Stimulated activated CD8-positive, alpha-beta memory T cell treated with anti-CD3 and anti-CD28 coated beads, Interleukin-15, amount 100 ng/mL, for 4 hours (primary cell): ENCODE measurements at places on chromosomes 5 and 9.

DNA sequence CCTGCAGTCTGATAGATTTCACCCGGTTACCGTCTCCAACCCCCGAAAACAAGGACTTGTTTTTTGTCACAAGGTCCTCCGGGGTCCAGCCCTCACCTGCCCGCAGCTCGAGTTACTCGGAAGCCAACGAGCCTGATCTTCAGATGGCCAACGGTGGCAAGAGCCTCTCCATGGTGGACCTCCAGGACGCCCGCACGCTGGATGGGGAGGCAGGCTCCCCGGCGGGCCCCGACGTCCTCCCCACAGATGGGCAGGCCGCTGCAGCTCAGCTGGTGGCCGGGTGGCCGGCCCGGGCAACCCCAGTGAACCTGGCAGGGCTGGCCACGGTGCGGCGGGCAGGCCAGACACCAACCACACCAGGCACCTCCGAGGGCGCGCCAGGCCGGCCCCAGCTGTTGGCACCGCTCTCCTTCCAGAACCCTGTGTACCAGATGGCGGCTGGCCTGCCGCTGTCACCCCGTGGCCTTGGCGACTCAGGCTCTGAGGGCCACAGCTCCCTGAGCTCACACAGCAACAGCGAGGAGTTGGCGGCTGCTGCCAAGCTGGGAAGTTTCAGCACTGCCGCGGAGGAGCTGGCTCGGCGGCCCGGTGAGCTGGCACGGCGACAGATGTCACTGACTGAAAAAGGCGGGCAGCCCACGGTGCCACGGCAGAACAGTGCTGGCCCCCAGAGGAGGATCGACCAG is 121.3 kb downstream of the DAB2IP start:
- DNase-seq: no peak

GRCh38 chr9:81537964-81538363 is 151.4 kb downstream of the TLE1 start:
- no peak for DNase-seq

GRCh38 chr5:66850354-66851075 is 254.3 kb downstream of the MAST4 start:
- no peak for DNase-seq

- DNase-seq: no peak
These were observed 29.5 kb upstream of the PLIN2 start for GRCh38 chr9:19156805-19157204.

- DNase-seq: no peak
These were observed 10.2 kb downstream of the NFX1 start for GRCh38 chr9:33300546-33300945.

- no peak for DNase-seq
These were observed 117.2 kb downstream of the SLC25A46 start for GRCh38 chr5:110855961-110856360.

DNA sequence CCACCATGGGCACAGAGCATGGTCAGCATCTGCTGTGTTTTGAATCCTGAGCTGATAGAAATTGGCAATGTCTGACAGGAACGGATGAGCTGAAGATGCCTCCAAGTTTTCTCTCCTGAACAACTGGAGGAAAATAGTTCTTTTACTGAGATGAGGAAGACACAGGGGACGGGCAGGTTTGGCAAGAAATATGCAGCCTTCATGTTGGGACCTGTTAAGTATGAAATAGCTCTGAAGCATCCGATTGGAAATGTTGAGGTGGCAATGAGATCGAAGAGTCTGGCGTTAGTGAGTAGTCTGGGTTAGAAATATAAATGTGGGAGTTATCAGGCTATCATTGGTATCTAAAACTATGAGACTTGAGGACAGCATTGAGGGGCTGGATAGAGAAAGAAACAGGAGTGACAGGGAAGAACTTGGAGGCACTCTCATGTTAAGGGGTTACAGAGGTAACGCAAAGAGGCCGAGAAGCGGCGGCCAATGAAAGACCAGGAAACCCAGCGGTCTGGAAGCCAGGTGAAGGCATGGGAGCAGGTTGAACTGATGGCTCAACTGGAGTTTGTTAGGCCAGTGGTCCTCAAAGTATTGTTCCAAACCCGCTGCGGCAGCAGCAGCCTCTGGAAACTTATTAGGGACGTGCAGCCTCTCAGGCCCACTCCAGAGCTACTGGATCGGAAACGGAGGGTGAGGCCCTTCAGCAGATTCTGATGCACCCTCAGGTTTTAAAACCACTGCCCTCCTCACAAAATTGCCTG is 1.0 kb upstream of the MAMDC2 start:
- no peak for DNase-seq

DNA sequence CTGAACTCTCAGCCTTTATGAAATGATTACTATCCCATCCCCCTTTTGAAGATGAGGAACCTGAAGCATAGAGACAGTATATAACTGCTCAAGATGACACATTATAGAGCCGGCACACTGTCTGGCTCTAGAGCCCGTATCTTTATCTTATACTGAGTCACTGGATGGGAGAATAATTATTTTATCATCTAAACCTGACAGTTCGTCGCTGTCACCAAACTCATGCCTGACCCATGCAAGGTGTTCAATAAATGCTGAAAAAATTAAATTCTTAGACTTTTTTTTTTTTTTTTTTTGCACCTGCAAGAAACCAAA is 38.8 kb downstream of the HOMER1 start:
- no peak for DNase-seq

DNA sequence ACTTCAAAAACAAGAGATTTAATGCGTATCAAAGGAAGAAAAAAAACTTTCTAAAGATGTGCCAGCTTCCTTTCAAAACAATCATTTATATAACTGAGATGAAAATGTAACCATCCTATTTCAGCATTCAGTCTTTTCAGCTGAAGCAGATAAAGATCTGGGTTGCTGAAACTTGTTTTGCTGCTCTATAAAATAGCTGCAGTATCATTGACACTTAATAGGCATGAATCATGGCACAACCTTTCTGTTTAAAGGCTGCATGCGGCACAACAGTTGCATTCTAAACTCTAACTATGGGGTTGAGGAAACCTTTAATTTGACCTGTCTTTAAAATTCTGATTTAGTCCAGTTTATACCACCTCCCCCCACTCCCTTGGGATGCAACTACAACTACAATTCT is 196.7 kb downstream of the MPDZ start:
- no peak for DNase-seq

DNA sequence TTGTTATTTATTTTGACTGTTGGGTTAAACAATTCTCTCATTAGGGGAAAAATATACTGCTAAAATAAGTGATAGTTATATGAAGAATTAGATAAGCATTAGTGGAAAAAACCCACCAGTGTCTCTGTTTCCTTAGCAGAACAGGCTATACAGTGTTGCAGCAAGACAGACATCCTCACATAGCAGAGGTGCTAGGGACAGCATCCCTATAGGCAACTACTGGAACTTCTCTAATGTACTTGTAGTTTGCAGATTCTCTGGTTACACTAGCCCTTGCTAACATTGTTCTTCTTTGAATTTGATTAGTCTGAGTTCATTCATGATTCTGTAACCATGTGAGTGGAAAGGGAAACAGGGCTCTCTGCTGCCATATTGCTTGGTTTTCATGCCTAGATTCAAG is 661.8 kb upstream of the RGMB start:
- DNase-seq: no peak
